ENCODE measurements at places on chromosomes 5 and 9.

DNA sequence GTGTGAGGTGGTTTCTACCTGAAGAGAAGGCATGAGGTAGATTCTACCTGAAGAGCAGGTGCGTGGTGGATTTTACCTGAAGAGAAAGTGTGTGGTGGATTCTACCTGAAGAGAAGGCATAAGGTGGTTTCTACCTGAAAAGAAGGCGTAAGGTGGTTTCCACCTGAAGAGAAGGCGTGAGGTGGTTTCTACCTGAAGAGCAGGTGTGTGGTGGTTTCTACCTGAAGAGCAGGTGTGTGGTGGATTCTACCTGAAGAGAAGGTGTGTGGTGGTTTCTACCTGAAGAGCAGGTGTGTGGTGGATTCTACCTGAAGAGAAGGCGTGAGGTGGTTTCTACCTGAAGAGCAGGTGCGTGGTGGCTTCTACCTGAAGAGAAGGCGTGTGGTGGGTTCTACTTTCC is 192.8 kb downstream of the MED10 start:
- DNase-seq, result no peak

DNA sequence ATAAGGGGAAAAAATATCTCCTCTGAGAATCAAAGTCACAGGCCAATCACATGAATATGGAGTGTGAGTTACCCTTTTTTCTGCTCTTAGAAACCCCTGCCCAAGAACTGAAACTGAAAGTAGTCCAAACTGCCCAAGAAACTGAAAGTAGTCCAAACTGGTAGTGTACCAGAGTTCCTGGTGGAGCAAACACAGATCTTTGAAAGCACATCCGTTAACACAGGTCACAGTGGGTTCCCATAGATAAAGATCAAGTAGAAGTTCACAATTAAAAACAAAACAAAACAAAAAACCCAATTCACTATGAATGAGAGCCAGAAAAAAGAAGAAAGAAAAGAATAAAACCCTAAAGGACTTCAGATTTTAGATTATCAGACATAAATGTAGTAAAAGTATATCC is 332.4 kb upstream of the EFNA5 start:
- peak; percentile 33 for DNase-seq

GRCh38 chr5:61139094-61139873 is 23.0 kb downstream of the SMIM15 start:
- DNase-seq, result no peak

- DNase-seq, result no peak
These were observed 44.4 kb downstream of the PARP8 start for GRCh38 chr5:50710838-50711237.

DNA sequence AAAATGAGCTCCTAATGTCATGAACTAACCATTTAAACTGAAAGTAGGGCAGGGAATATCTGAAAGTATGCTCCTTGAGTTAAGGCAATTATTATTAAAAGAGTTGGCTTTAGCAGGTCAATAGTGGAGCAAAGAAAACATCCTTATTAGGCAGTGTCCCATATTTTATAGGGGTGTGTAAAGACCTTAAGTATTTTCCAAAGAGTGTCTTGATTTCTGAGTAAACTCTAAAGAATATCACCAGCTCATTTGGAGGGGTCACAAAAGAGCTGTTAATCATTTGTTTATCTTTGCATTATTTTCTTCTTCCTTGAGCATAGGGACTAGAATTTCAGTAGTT is 109.3 kb downstream of the MUSK start:
- DNase-seq, result no peak

DNA sequence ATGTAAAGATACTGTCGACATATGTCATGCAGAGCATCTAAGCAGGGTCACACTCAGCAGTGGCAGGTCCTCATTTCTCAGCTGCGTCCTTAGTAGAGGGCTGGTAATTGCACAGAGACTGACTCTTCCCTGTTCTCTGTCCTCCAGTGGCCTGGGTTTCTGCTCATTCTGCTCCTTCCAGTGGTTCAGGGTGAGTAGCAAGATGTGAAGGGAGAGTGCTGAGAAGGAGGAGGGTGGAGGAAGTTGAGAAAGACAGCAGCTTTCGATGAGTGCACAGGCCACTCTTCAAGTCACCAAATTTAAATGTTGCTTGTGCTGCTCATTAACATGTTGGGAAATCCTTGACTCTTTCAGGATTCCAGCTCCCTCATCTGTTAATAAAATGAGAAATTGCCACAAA is 203.9 kb downstream of the FBXL7 start:
- DNase-seq, result no peak

DNA sequence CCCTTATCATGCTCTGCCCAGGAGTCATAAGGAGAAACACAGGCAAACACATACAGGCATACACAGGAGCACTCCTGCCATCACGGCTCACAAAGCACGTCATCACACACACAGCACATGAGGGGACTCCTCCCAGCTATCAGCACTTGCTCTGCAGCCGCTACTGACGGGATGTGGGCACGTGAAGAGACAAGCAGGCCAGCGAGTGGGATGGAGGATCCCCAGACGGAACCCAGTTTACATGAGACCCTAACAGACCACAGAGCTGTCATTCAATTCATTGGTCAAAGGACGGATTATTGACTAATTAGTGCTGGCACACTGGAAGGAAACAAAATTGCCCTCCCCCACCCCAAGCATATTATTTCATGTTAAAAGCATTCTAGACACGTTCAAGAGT is 53.6 kb downstream of the SEMA4D start:
- DNase-seq, result no peak

DNA sequence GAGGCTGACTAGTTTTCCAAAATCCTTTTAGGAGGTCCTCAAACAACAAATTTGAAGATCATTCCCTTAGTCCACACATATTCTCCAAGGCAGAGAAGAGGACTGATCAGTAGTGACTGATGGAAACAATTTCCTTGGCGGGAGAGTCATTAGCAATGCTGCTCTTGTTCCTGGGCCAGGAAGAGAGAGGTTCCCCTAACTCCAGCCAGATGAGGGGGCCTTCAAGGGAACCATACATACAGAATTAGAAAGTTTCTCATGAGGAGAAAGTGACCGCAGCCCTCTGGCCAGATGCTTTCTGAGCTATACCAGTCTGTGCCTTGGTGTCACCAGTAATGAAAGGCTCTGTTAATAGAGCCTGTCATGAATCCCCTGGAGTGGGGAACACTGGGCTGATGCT is 539.4 kb downstream of the BNC2 start:
- no peak for DNase-seq

DNA sequence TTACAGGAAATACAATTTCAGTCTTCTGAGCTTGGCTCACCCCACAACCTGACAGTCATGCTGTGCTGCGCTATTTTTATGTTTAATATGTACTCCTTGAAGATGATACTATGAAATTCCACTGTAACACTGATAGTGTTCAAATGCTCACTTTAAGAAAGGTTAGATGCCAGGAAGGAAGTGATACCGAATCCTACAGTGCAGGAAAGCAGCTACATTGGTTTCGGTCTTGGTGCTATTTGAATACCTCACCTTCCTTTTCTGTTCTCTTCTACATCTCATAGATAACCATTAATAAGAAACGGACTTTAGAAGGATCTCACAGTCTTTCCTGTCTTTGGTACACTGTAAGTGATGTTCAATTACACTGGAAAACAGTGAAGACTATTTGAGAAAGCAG is 117.6 kb downstream of the SEMA5A start:
- DNase-seq, result no peak

GRCh38 chr9:104835161-104835560 is 71.2 kb downstream of the NIPSNAP3B start:
- no peak for DNase-seq

DNA sequence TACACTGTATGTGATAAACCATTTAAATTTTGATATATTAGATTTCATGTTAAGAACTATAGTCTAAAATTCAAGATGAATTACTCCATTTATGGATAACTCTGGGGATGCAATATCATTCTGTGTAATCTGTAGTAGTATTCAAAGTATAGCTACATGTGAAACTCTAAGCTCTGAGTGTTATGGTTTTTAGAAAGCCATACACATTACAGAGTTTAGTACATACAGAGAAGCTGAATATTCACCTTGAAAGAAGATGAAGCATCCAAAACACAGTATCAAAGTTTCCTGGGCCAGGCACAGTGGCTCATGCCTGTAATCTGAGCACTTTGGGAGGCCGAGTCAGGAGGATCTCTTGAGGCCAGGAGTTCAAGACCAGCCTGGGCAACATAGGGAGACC is 25.0 kb downstream of the ABHD17B start:
- DNase-seq, result no peak

DNA sequence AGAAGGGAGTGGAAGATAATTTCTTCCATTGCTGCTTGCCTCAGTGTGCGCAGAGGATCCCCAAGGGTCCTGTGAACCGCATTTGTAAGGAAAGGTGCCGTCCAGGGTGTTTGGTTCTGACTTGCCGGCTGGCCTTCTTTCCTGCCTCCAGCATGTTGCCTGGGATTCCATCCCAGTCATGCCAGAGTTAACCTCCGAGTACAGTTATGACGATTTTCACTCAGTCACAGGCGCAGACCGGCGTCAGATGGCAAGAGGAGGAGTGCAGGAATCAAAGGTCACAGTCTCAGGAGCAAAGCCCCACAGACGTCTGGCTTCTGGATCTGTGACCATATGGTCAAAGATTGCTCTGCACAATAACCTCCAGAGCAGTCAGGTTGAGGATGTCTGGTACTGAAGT is 5.9 kb upstream of the GADD45G start:
- no peak for DNase-seq

DNA sequence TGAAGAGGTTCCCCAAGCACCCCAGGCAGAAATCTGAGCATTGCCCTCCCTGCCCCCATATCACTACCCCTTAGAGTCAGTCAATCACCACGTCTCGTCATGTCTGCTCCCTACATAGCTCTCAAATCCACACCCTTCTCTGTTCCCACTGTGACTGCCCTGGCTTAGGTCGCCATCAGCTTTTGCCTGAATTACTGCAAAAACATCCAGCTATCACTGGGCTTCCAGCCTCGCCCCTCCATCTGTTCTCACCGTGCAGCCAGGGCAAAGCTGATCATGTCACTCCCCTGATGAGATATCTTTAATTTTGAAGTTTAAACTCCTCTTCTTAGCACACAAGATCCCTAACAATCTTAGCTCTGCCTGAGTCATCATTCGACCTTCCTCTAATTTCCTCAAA is 89.6 kb upstream of the TBC1D2 start:
- no peak for DNase-seq

GRCh38 chr5:57215629-57216195 is 41.9 kb downstream of the GPBP1 start:
- no peak for DNase-seq

DNA sequence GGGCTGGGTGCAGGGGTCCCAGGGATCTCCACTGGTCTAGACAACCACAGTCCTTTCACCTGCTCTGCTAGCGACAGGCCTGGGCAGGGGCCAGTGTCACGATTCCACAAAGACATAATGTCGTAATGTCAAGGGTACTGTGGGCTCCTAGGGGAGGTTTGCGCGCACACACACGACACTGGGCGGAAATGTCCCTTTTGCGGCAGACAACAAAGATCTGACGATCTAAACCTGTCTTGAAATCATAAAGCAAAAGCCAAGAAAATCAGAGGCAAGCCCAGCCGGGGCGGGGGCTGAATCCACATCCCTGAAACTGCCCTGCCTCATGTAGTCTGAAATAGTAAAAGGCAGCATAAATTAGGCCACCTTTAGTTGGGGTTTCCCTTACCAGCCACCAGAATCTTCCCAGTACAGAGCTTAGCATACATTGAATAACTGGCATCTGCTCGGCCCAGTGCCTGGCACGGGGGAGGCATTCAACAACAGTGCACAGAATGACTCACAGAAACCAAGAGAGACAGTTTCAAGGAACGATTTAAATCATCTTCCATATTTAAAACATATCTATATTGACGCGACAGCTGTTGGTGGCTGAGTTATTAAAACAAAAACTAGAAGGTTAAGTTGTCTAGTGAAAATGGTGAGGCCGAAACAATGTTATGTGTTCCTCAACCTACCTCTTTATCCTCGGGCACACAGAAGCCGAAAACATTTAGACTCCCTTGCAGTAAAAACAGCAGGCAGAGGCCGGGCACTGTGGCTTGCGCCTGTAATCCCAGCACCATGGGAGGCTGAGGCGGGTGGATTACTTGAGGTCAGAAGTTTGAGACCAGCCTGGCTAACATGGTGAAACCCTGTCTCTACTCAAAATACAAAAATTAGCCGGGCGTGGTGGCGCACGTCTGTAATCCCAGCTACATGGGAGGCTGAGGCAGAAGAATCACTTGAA is 151.0 kb downstream of the MYO10 start:
- DNase-seq, result no peak

DNA sequence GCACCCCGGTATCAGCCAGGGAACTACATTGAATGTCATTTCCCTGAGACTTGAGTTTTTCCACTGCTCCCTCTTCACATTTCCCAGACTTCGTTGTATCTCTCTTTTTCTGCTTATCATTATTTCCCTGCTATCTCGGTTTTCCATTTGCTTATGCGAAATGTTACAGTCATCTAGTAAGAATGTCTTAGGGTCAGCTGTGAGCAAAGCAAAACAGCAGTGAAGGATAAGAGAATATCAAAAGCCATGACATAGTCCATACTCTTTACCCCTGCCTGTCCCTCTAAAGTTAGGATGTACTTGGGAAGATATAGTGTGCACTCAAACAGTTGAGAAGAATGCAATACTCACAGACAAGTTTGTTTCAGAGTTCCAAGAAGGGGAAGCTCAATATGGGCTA is 88.7 kb downstream of the ITGA1 start:
- DNase-seq, result no peak

- peak; percentile 59 for DNase-seq
These were observed 391 bp upstream of the NRG2 start for GRCh38 chr5:140043508-140043872.

DNA sequence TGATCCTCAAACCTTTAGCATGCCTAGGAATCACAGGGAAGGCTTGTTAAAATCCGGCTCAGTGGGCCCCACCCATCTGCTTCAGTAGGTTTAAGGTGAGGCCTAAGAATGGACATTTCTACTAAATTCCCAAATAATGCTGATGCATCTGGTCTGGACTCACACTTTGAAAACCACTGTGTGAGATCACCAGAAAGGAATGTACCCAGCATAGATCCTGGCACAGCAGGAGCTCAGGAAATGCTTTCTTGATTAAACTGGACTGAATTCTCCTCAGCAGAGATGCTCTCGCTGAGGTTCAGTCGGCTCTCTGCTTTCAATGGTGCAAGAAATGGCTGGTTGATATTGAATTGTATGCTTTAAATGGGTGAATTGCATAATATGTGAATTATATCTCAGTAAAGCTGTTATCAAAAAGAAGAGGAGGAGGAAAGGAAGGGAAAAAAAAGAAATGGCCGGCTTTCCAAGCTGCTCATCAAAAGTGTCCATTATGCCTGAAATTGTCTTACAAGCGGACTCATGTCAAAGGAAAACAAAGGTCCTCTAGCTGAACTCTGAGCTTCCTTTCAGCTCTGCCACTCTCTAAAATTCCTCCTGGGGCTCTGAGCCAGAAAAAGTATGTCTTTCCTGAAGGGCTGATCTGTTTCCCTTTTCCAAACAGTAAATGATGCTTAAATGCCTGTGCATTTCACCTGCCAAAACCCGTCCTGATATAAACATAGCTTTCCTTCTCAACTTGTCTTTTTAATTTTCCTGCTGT is 77.6 kb upstream of the SAP30L start:
- peak; percentile 90 for DNase-seq

DNA sequence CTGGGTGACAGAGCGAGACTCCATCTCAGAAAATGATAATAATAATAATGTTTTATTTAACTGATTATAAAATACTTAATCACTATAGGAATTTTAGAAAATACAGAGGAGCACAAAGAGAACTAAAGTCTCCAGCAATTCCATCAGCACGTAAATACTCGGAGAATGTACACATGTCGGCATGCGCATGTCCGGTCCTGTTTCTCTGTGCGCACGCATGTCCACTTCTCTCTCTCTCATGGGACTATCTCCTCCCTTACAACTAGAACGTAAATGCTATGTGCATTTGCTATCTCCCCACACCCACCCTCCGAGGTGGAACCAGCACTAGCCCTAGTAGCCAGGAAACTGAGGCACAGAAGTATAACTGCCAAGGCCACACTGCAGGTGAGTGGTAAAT is 19.0 kb downstream of the CCNJL start:
- DNase-seq, result no peak

Data from HTR-8/SVneo (cell line).